ENCODE measurements at places on chromosomes 7 and 10.

DNA sequence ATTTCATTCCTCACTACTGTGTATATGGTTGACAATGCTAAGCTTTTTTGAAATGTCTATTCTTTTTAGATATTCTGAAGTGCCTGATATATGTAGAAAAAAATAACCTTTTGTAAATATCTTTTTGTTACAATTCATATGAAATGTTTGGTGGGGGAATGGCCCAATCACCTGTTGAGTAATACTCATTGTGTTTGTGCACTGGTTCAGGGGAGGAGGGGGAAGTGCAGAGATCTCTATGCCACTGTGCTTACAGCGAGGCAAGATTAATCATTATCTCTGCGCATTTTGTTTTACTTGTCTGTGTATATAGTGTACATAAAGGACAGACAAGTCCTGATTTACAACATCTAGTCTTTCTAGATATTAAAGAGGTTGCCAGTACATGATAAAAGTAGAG, 25.2 kb downstream of the NUP42 start:
- DNase-seq: no peak

DNA sequence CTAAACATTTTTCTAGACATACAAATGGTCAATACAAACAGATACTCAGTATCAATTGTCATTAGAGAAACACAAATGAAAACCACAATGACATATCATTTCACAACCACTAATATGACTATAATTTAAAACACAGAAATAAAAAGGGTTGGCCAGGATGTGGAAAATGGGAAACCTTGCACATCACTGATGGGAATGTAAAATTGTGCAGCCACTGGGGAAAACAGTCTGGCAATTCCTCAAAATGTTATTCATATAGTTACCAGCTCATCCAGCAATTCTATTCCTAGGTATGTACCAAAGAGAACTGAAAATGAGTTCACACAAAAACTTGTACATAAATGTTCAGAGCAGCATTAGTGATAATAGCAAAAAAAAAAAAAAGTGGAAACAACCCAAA, 106.1 kb upstream of the LRRTM3 start:
- DNase-seq: no peak

DNA sequence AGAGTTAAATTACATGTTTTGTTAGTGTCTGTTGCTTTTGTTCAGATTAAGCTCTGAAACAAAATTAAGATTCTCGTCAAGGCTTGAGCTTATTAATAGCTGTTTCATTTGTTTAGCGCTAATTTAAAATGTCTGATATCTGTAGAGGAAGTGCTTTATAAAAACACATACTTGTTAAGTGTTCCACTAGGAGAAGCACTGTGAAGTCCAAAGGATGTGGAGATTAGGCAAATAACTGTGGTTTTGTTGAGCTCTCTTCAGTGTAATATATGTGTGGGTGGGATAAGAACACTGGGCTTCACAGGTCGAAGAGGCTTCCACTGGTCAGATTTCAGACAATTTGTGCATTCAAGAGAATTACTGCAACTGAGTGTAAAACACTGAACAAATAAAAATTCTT, 242.0 kb downstream of the AUTS2 start:
- DNase-seq: no peak

DNA sequence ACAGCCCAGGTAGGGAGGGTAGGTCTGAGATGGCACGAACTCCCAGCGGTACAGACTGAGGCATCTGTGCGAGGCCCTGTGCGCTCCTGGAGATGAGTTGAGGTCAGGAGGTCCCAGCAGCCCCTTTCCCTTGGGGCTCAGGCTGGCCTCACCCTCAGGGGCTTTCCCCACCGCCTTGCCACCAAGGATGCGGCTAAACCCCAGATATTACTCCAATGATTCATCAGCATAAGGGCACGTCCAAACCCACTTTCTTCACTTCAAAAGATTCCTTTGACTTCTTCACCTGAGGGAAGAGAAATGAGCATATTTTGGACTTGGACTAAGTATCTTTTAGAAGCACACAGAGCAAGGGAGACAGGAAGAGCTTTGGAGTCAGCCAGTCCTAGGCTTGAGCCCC, 20.3 kb downstream of the UROS start:
- DNase-seq: no peak

DNA sequence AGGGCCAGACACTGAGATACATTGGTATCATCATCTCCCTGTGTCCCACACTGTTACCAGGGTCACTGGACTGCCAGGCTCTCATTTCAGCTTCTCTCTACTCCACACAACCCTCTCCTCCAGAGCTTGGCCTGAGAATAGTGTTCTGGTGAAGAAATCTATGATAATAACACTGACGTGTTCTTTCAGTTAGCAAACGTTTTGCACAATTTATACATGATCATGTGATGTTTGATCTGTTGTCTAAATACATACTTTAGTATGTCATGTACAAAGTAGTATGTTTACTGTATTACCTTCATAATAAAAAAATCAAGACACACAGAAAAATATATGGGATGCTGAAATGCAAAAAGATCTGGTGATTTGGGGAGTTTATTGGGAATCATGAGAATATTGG, 5.0 kb downstream of the SLC16A9 start:
- DNase-seq: no peak
